Coronary artery (tissue), 2 donors: ENCODE measurements at places on chromosomes 2 and 18.

GRCh38 chr18:45962866-45963265 lies 4.3 kb downstream of the EPG5 start:
- DNase-seq, result no peak

GRCh38 chr2:70494293-70494886 lies 59.2 kb downstream of the TGFA start:
- no peak for DNase-seq

DNA sequence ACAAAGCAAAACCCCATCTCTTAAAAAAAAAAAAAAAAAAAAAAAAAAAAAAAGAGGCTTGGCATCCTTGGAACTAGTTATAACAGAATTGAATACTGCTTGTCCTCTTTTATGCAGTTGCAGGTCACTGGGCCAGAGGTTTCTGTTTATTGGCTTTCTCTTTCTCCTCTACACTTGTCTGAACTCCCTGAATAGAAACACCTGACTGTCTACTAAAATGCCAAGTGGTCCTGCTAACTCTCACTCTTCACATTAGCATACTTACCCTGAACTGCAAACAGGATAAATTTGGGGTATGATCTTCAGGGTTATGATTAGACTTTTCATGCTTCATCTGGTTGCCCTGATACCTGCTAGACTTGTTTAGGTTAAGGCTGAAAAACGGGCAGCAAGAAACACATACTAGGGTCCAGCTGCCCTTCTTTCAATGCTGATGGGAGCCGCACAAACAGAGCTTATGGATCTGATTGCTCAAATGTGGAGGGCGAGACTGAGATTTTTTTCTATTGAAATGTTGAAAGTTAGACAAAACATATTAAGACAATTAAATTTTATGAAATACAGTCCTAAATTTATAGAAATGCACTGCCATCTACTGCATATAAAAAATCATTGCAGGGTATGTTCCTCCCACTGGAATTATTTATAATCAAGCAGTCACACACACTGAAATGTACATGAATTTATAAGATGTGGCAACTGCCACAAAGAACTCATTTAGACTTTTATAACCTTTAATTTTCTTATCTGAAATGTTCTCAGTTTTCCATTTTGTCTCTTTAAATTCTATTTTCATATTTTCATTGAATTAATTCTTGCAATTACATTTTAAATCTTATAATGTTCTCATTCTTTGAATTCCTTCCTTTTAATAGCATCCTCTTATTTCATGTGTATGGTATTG lies 40.8 kb downstream of the GTF3C3 start:
- DNase-seq, result no peak

GRCh38 chr2:203858176-203858575 lies 9.4 kb upstream of the CTLA4 start:
- DNase-seq, result no peak

DNA sequence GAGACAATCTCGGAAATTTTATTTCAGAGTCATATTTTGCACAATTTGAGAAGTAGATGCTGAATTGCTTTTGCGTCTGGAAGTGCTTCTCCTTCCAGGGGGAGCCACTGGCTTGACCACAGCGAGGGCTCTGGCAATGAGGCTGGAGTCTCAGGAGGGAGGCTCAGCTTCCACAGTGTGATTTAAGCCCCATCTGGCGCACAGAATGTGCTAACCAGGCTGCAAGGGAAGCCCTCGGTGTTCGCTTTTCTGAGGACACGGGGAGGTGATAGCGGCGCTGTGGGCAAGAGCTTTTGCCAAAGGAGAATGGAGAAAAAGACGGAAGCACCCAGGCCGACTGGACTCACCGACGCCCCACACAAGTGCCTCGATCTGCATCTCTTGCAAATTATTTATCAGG lies 52.4 kb downstream of the ADI1 start:
- no peak for DNase-seq

- no peak for DNase-seq
Observed at GRCh38 chr2:58918141-58918540, 677.0 kb upstream of the FANCL start.

DNA sequence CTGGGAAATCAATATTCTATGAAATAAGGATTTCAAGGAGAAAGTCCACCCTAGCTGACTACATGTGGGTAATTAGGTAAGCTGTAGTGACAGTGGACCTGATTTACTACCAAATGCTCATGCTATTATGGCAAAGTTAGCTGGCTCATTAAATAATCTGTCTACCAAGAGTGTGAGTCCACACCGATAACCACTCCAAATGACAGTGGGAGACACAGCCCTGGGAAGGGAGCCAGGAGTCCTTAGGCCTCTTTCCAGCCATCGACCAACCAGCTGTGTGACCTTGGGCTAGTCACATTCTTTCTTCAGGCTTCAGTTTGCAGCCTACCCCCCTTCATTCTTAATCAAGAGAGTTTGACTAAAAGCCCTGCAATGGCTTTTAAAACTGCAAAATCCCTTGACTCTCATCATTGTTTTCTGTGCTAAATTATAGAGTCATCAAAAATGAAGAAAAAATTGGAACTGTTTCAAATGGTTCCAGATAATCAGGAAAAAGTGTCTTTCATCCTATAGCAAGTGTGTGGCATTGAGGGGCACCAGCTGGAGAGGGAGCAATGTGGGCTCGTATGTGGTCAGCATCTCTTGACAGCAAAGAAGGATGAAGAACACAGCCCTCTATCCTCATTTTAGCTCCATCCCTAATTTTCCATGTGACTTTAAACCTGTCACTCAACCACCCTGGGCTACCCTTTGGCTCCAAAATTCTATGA lies 45.6 kb upstream of the SLC14A2 start:
- no peak for DNase-seq

GRCh38 chr2:217743407-217743806 lies 259.4 kb downstream of the TNS1 start:
- no peak for DNase-seq

- DNase-seq, result peak; percentile 75
Observed at GRCh38 chr18:69401226-69401971, 711 bp downstream of the DOK6 start.

DNA sequence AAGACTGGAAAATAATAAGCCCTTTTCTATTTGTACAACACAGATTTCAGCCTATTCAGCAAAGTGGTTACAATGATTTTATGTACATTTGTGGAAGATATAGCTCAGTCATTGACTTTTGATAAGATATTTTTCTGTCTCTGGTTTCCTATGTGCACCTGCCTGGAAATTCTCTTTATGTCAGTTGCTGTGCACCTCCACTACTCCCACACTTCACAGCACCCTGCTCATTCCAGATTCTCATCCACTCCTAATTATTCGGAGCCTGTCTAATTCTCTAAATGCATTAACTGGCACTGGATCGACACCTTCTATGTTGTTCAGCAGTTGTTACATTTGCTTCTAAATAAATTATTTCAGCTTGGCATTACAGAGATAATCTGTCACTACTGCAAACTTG lies 275.1 kb upstream of the RND3 start:
- no peak for DNase-seq

GRCh38 chr2:66694087-66694860 lies 259.3 kb downstream of the MEIS1 start:
- DNase-seq, result no peak

- DNase-seq, result no peak
Observed at GRCh38 chr2:221347471-221347870, 224.6 kb downstream of the EPHA4 start.

DNA sequence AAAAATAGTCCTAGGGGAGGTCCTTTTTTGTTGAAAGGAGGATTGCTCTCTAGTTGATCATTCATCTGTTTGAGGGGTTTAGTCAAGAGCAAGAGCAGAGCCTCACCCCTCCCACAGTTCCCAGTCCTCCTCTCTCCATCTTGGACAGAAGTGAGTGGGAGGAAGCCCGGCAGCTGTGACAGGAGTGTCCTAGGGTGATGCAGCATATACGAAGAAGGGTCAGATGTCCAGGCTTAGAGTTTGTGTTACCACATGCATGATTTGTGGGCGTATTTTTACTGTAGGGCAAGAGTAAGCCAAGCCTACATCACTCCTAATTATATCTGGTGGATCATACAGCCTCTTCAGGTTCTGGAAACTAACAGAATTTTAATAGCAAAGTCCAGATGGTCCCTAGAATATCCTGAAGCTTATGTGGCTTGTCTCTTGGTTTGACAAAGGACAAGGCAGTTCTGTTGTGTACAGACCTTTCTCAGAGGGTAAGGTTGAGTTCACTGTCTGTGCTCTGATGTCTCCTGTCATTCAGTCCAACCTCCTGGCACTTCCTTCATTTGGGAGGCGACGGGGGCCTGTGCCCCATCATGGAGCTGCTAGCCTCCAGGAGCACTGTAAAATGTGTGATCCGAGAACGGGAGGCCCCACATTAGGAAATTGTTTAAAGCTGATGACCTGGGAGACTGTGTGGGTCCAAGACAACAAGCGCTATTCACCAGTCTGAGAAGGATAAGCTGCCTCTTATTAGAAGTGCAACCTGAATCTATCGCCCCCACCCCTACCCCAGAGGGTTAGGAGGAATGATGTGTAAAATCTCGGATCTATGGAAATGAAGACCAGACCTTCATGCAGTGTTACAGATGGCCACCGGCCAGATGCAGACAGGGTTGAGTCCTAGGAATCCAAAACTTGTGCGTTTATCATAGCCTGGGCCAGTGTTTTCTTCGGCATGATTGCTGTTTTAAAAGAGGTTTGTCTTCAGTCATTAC lies 6.9 kb downstream of the CEP68 start:
- peak; percentile 67 for DNase-seq

- DNase-seq, result no peak
Observed at GRCh38 chr18:73980289-73980979, 167.2 kb downstream of the FBXO15 start.

DNA sequence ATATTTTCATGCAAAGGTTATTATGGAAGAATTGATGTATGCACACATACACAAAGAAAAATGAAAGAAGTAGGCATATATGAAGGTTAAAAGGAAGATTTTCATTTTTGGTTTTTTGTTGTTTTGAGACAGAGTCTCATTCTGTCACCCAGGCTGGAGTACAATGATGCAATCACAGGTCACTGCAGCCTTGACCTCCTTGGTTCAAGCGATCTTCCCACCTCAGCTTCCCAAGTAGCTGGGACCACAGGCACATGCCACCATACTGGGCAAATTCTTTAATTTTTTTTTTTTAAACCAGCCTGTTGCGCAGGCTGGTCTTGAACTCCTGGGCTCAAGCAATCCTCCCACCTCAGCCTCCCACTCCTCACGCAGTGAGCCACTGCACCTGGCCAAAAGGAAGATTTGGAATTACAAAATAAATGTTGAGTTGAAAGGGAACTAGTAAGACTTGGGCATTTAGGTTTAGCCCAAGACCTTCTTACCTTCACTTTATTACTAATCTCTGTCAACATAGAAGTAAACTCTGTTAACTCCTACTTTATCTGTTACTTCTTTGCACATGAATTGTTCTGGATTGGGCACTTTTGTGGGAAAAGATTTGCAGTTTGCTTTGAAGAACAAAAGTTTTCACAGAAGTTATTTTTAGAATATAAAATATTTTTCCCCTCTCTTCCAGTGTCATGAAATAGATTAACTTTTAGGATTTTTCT lies 31.7 kb upstream of the NBEAL1 start:
- DNase-seq, result no peak

GRCh38 chr2:149077861-149078260 lies 39.4 kb downstream of the LYPD6B start:
- DNase-seq, result no peak

DNA sequence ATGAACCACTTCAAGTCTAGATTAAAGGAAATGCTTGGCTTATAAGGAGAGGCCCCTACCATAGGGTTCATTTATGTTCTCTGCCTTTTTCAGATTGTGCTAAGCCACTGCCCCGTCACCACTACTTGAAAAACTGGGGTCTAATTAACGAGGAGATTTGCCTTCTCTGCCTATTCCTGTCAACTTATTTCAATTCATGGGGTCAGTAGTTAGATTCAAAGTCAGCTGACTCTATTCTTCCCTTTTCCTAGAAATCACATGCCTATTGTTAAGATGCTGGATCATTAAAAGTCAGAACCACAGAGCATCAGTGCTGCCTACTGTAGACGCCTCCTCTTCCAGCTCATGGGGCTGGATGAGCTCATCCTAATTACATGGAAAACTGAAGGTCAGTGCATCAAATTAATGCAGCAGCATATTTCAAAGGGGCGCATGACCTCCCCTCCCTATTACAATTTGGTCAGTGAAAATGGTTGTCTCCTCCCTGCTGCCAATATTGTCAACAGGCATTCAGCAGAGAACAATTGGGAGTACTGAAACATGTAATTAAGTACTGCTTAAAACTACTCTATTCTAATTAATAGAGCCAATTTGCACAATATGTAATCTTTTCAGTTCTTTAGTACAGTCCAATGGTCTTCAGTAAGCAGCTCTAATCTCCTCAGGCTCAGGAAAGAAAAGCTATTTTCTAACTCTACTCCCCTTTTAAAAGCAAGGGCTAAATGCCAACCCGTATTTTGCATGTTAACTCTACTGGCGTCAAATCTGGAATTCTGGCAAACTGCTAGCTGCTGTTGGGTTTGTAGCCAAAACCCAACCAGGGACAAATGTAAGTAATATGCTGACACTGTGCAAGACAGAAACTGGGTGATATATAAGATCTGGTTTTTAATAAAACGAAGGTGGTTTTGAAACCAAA lies 117.4 kb upstream of the ITGB6 start:
- no peak for DNase-seq

- DNase-seq, result no peak
Observed at GRCh38 chr2:118121101-118121500, 32.8 kb downstream of the INSIG2 start.

GRCh38 chr2:40144022-40144421 lies 307.9 kb downstream of the SLC8A1 start:
- DNase-seq, result no peak

DNA sequence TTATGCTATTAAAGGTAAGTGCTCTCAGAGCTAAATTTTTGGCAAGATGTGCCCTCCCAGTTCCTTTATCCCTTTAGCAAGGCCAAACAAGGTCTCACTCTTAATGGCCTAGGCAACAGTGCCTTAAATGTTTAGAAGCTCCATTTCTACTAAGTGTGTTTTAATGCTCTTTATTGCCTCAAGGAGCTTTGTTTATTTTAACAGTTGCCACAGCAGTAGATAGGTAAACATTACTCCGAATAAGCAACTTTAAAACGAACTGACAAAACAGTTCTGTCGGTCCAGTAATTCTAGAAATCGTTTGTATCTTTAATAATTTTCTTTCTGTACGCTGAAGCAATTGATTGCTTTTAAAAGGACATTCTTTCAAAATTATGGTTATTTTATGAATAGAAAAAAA lies 74.5 kb downstream of the PIEZO2 start:
- no peak for DNase-seq

DNA sequence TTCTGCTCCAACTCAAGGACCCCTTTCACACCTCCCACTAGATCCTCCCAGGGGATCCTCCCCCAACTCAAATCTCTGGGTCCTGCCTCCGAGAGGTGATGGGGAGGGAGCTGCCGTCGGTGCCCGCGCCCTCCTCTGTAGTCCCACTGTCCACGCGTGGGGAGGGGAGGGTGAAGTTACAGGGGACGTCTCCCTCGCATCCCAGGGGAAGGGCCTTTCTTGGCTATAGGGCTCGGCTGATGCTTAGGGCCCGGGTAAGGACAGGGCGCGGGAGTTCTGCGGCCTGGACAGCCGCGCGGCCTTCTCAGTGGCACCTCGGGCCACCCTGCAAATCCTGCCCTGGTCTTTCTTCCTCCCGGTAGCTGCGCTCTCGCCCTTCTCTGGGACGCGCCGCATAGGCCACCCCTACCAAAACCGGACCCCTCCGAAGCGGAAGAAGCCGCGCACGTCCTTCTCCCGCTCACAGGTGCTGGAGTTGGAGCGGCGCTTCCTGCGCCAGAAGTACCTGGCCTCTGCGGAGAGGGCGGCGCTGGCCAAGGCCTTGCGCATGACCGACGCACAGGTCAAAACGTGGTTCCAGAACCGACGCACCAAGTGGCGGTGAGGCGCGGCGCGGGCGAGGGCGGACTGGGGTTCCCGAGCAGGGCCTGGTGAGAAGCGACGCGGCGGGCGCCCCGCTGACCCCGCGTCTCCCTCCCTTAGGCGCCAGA lies 1.2 kb downstream of the TLX2 start:
- DNase-seq, result no peak

- DNase-seq, result no peak
Observed at GRCh38 chr18:44834867-44835469, 154.3 kb downstream of the SETBP1 start.
